Left lobe of liver (tissue), 2 donors: ENCODE measurements at places on chromosomes 12 and 14. TPM values are rescaled to one million over a fixed set of nuclear protein-coding genes. Genes with fewer than 3 reads are reported as not detected.
A peak's percentile ranks its signal among the peaks of the same experiment; 100 is the strongest.

DNA sequence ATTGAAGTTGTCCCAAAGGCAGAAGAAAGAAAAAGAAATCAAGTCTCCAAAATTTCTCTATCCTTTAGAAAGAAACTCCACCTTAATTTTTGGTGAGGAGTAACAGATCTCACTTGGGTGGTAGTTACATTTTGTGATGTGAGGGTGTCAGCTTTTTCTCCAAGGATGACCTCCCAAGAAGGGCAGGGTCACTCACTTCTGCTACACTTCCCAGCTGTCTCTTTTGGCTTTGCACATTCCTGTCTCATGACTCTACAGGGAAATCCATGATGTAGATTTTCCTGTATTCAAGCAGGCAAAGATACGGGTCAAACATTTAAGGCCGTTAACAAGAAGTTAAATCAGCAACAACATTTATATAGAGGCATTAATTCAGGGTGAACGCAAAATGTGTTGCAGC, 1016.4 kb downstream of the NRXN3 start:
- no peak for DNase-seq

DNA sequence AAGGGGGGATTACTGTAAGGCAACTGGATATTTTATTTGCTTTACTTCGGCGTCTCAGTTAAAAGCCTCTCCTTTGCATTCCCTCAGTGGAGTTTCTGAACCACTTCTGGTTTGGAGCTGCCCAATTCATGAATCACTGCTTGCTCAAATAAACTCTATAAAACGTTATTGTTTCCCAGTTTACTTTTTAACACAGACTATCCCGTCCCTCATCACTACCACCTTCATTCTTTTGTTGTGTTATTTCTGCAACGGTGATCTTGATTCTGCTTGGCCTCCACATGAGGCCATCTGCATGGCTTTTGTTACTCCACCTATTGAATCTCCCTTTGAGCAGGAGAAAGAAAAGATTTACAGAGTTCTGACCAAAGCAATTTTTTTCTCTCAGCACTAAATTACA, 104.0 kb upstream of the PLEKHA5 start:
- no peak for DNase-seq

DNA sequence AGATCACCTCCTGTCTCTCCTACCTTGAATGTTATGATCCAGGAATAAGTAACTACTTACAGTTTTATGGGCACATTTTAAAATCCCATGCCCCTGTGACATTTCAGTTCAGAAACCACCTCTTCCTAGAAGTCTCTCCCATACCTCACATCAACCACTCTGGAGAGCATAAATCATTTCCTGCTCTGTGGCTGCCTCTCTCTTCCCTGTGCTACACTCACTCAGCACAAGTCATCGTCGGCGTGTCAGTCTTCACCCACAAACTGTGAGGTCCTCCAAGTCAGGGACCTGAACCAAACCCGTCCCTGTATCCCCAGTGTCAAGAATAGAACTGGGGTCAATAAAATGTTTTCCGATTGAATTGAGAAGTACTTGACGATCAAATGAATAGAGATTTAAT, 863.3 kb downstream of the BCL11B start:
- no peak for DNase-seq

GRCh38 chr14:94548131-94548998, 12.9 kb upstream of the SERPINA4 start:
- DNase-seq: no peak

GRCh38 chr12:9347328-9348127, 139.3 kb upstream of the PZP start:
- no peak for DNase-seq

DNA sequence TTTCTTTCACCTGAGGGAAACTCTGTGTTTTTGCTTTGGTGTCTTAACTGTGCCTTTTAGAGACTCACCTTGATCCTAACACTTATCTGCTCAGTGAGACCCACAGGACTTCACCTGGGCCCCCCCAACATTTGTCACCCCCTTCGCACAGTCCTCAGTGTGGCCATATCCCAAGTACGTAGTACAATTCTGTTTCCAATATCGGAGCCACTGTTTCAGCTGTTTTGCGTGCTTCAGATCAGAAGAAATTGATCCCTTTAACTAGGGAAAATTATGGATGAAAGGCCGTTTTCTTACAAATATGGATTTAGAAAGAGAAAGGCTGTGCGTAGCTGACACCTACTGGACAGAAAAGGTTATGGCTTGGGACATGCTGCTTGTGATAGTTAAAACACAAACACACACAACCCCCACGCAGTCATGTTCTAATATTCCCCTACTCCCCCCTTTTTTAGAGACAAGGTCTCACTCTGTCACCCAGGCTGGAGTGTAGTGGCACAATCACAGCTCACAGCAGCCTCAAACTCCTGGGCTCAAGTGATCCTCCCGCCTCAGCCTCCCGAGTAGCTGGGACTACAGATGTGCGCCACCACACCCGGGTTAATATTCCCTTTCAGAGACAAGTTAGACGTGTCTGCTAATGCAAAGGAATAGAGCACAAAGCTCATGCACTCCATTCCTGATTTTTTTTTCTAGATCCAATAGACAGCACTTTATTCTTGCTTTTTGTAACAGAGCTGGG, 3.6 kb upstream of the SLC7A8 start:
- no peak for DNase-seq

DNA sequence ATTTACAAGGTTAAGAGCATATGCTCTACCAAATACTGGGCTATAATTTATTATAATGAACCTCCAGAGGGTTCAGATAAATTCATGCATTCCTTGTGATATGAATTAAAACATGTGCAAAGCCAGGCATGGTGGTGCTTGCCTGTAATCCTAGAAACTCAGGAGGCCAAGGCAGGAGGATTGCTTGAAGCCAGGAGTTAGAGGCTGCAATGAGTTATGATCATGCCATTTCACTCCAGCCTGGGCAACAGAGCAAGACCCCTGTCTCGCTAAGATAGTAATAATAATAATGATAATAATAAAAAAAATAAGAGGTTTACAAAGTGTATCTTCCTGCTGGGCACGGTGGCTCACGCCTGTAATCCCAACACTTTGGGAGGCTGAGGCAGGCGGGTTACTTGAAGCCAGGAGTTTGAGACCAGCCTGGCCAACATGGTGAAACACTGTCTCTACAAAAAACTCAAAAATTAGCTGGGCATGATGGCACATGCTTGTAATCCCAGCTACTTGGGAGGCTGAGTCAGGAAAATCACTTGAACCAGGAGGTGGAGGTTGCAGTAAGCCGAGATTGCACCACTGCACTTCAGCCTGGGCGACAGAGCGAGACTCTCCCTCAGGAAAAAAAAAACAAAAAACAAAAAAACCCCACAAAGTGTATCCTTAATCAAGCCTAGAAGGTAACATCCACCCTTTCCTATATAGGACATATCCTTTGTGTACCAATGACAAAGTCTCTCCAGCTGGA, 7.3 kb upstream of the CS start:
- no peak for DNase-seq

GRCh38 chr12:4117386-4118016, 156.1 kb upstream of the CCND2 start:
- peak; percentile 41 for DNase-seq

LPAR5 gene
- 0.88 TPM for total RNA-seq

FGD6 gene
- total RNA-seq: 4.7 TPM

CLEC14A gene
- 5.7 TPM for total RNA-seq

STON2 gene
- 6.3 TPM for total RNA-seq

RNASE3 gene
- not detected for total RNA-seq

DDN gene
- not detected for total RNA-seq
